ENCODE measurements at places on chromosomes 4 and X.

DNA sequence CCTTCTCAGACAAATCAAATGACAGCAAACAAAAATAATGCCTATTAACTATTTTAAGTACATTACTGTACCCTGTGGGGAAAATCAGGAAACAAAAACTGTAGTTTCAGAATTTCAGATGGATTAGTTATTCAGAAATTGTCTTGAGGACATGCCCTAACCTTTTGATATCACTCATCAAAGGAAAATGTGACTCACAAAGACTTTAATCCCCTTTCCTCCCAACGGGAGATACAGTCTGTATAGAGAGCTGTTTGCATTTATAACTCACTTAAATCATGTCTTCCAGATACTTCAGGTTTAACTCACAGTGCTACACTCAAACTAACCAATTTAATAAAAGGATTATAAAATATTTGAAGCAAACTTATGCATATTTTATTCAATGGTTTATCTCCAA is 304.0 kb downstream of the MAPK10 start:
- no peak for DNase-seq

DNA sequence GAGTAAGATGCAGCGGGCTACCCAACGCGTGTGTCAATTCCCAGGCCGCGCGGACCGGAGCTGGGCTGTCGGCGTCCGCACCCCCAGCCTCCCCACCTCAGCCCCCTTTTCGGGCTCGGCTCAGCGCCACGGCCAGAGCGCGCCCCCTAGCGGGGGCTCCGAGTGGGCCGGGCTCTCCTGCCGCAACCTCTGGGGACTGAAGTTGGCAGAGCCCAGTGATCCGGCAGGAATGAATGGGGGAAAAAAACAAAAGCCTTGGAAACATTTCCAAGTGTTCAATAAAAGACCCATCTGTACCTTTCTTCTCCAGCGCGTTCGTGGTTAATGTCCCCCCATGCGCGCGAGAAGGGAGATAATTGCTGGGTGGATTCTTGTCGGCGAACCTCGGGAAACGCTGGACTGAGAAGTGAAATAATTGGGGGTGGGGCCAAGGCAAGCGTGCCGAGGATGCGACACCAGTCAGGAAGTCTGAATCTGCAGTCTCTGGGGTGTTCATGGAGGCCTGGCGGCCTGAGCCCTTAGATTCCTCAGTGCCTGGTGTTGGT is 5.2 kb upstream of the ARX start:
- no peak for DNase-seq

DNA sequence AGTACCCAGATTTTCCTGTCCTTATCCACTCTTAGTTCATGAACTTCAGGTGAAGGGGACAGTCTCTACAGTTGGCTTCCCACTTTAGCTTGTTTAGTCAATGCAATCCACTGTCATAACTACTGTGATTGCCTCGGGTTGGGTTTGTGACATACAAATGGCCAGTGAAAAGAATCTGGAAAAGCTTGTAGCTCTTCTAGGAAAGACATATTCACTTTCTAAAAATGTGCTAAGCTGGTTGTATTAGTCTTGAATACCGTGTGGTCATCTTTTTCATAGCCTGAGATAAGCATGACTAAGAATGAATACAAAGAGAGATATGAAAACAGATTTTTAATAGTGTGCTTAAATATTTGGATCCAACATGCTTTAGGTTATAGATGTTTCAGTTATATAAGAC is 1443.5 kb upstream of the IGFBP7 start:
- DNase-seq, result no peak

DNA sequence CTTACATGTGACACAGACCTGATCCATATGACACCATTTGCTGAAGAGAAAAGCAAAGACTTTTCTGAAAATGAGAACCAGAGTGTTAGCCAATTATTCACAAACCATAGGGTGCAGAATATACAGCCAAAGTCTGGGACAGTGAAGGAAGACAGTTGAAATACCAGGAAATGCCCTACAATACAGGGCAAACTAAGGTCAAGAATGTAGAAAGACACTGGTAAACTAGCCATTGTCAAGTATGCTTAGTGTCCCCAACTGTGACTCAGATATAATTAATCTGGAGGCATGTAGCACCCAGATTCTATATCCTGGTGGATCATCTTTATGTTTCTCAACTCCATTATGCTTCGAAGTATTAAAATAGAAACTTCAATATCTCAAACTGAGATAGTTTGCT is 200.9 kb upstream of the FSTL5 start:
- DNase-seq, result no peak

GRCh38 chr4:184197536-184198082 is 20.1 kb downstream of the ENPP6 start:
- no peak for DNase-seq

GRCh38 chrX:38048886-38049285 is 42.5 kb downstream of the SYTL5 start:
- DNase-seq, result no peak

GRCh38 chrX:6526564-6527136 is 8.3 kb downstream of the VCX3A start:
- no peak for DNase-seq

DNA sequence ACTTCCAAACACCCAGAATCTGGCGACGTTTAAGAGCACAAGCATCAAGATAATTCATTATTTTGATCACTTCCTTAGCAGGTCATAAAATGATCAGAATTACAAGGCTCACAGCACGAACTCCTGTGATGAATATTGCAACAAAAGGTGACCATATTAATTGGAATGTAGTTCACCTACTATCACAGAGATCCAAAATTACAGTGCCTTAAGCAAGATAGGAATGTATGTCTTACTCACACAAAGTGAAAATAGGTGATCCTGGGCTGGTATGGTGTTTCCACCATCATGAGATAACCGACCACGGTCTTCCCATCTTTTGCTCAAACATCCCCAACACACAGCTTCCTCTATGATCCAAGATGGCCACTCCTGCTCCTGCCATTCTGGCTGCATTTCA is 131.2 kb downstream of the SCFD2 start:
- no peak for DNase-seq

DNA sequence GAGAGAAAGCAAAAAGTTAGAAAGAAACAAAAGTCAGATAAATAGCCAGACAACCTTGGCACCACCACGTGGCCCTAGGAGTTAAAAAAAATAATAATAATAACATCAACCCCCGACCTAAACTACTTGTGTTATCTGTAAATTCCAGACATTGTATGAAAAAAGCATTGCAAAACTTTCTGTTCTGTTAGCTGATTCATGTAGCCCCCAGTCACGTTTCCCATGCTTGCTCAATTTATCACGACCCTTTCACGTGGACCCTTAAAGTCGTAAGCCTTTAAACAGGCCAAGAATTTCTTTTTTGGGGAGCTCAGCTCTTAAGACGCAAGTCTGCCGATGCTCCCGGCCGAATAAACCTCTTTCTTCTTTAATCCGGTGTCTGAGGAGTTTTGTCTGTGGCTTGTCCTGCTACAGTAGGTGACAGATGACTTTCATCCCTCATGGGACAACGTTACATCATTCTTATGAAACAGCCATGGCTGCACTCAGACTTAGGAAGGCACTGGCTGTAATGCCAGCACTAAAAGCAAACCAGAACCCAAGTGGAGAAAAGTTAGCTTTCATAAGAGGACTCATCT is 520 bp downstream of the ACOX3 start:
- DNase-seq, result no peak
